ENCODE measurements at places on chromosomes 5 and 9.

- no peak for DNase-seq
Observed at GRCh38 chr5:172345881-172346280, 62.3 kb upstream of the UBTD2 start.

DNA sequence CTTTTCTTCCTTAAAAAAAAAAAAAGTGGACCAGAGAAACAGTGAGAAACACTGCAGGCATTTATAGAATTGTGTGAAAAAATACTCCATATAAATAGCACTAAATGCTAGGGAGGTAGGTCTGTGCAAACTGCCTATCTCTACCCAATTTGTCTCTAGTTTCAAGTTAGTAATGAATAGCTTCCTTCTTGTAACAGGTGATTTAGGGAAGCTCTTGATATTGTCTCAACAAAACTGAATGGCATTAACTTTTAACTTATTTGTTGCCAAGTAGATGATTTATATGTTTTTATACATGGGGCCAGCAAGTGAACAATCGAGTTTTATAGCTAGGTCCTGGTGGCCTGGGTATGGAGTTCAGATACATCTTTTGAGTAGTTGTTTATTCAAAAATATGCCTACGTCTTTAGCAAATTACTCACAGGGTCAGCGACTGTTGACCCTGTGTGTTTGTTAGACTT is 283.6 kb downstream of the NR3C1 start:
- no peak for DNase-seq

DNA sequence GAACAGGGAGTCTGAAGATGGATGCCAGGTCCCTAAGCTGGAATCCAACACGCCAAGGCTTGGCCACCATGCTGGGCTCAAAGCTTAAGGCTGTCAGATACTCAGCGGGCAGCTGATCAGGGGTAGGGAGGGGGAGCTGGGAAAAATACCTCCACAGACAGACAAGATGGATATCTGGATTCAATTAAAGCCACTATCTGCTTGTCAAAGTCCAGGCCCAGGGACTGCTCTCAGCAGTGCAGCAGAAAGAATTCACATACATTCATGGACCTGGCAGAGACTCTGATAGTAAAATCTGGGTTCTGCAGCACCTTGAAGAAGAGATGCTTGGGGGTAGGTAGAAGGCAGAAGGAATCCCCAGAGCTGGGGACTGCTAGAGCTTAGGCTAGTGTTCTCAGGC is 3.2 kb upstream of the RPP25L start:
- no peak for DNase-seq

DNA sequence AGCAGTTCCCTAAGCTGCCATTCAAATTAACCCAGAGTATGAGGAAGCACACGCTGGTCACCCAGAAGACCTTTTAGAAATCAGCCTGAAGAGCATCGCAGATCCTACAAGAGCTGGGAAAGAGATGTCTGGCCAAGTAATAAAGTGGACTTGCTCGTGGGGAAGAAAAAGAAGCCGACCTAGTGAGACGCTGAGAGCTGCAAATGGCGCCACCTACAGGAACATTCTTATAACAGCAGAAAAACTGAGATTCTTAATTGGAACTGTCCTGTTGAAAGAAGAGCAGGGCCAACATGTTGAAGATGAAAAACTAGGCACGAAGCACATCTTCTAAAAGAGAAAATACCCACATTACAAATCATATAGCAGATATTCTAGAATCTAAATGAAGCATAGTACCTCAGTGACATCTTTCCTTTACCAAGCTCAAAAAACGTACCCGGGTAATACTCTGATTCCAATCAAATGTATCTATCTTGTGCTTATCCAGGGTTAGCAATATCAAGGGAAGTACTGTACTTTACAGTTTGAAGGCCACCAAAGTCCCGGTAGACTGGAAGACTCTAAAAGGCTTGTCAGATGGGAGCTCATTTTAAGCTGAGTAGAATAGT is 3.9 kb upstream of the GNAQ start:
- peak; percentile 85 for DNase-seq

- DNase-seq, result no peak
Observed at GRCh38 chr5:78760366-78760765, 111.8 kb upstream of the LHFPL2 start.

DNA sequence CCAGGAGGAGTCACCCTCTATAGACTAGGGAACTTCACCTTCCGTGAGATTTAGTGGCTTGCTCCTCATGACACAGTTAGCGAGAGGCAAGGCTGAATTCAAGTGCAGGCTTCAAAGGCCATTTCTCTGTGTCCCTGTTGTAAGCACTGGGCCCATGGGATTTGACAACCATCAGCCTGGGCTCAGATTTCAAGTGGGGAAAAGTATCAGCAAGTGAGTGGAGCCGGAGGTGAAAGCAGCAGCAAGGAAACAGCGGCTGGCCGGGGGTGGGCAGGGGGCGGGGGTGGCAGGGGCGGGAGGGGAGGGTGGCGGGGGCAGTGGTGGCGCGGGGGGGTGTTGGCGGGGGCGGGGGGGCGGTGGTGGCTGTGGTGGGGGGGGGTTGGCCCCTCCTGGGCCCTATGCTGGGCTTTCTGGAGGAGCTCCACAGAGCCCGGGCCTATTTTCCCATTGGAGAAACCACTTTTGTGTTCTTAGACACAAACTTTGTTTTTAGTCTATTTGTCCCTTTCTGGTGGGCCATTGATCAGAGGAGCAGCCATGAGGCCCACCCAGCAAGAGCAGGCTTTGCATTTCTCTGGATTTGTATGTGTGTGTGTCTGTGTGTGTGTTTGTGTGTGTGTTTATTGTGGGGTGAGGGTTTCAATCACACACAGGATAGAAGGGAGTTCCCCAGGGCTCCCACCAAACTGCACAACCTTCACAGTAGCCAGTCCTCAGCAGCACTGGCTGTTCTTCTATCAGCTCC is 165.4 kb upstream of the RAI14 start:
- DNase-seq, result no peak

GRCh38 chr5:124686239-124687004 is 60.0 kb downstream of the ZNF608 start:
- DNase-seq, result no peak

GRCh38 chr5:81290146-81290545 is 11.2 kb upstream of the ZCCHC9 start:
- DNase-seq, result no peak

GRCh38 chr5:168047043-168047668 is 244.3 kb upstream of the WWC1 start:
- no peak for DNase-seq

DNA sequence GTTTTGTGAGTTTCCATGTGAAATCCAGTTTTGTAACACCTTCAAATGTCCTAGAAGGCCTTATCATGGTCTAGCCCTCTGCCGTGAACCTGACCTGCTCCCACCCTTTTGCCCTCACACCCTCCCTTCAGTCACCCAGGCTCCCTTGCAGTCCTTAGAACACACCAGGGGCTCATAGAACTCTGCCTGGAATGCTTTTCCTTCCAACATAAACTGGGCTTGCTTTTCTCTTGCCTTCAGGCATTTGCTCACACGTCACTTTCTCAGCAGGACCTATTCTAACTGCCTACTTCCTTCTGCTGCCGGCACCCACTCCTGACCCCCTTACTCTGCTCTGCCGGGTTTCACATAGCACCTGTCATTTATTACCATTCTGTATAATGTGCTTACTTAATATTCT is 111.9 kb downstream of the PDE8B start:
- no peak for DNase-seq

DNA sequence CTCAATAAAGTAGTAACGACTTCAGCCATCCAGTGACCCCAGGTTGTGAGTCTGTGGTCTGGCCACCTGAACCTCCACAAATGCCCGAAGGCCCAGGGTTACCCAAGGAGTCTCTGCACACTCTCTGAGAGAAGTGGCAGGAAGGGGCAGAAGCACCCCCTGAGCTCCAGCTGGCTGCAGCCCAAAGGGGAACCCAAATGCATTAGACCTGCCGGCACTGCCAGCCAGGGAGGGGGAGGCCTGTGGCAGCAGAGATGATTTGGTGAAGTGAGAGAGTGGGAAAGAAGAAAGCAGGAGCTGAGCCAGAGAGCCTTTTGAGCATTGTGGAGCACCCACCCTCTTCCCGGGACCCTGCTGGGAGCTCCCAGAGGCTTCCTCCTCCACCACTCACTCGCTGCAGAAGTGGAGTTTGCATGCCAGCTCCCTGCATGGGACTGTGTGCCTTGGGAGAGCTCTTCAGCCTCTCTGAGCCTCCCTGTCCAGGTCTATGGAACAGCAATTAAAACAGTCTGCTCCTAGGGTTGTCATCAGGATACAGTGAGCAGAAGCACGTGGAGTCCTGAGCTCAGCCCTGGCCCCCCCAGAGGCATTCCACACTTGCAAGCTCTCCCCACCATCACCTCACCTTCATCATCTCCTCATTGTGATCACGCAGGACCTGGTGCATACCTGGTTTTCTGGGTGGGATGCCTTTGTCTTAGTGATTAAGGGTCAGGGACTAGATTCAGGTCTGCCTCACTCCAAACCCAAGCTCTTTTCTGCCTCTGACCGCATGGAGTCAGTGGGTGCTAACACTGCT is 13.8 kb upstream of the ANGPTL2 start:
- DNase-seq, result no peak

All from hematopoietic multipotent progenitor cell treated with erythropoietin and hydrocortisone succinate and interleukin-3 and kit ligand, for 15 days (in vitro differentiated cells).